ENCODE measurements at places on chromosomes 4 and X. TPM values are rescaled to one million over a fixed set of nuclear protein-coding genes. Genes with fewer than 3 reads are reported as not detected.

The GNL3L gene
- total RNA-seq: 34.4 TPM

The MAGEB17 gene
- total RNA-seq: 2.4 TPM

The DRP2 gene
- total RNA-seq: 0.31 TPM

The HTRA3 gene
- 55.6 TPM for total RNA-seq

The FATE1 gene
- total RNA-seq: not detected

DNA sequence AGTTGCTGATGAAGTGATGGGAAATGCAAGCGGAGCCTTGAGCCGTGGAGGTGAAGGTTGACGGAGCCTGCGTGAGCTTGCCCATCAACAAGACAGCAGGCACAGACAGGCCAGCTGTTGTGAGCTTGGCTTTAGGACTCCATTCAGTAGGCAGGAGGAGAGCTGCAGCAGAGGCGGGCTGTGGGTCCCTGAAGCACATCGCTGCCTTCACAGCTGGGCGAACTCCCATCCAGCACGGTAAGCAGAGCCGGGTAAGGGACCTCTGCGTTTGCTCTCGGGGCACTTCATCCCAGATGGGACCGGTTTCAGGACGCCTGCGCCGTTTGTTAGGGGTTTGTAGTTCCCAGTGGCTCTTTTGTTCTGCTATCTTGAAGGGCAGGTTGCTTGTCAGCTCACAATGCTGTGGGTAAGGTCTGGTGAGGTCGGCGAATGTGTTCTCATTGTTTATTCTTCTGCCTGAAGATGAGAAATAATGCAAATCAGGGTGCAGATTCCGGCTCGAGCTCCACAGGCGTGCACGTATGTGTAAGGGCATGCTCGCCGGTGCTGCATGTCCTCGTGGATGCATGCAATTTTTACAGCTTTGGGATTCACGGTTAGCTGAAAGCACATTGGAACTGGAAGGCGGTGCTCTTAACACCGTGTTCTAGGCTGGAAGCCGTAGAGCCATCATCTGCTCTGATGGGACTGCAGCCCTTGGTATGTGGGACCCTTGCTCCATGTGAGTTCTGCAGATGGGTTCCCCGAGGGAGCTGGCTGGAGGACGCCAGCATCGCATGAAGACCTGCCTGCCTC, 54.6 kb upstream of the CLDN34 start:
- no peak for ATAC-seq

DNA sequence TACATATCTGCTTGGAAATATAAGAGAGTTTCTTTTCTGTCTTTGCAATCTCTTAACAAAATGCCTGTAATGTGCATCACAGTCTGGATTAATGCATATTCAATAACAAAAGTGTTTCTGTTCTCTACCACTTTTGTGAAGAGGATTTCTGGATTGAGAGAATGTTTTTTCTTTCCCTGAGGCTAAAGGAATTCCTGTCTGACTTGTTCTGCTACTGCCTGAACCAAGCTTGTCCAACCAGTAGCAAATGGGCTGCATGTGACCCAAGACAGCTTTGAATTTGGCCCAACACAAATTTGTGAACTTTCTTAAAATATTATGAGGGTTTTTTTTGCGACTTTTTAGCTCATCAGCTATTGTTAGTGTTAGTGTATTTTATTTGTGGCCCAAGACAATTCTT, 1133.9 kb downstream of the SH3BGRL start:
- no peak for ATAC-seq

DNA sequence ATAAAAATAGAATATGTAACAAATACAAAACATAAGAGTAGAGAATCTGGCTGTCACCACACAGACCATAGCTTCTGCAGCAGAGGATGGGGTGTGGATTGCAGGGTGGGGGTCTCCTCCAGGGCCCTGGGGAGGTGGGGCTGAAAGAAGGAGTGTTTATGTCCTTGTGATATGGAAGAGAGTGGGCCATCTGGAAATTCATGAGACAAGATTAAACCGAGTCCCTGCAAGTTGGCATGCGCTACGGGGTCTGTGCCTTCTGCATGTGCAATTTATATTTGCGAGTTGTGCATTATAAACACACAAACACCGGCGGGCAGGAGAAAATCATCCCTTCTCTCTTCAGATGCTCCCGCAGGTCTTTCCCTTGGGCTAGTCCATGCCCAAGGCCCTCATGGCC, 145.9 kb downstream of the EVC2 start:
- no peak for ATAC-seq

- no peak for ATAC-seq
These were observed 28.9 kb upstream of the APELA start for GRCh38 chr4:164847967-164848649.

GRCh38 chr4:139700568-139700967, 34.9 kb downstream of the MGST2 start:
- ATAC-seq: no peak

DNA sequence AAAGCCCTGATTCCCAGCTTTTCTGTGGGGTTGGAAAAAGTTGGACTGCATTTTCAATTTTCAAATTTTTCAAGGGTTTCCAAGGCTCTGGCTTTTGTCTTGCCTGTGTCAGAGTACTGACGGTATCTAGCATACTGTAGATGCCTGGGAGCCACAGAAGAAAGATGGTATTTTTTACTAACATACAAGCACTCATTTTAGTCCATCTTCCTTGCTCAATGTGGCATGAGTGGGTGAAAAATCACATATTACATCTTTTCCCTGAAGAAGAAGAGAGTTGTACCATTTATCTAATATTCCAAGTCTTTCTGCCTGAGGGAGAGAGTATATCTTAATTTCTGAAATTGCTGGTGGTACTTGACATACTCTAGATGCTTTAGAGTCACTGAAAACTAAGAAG, 738.6 kb upstream of the ADGRL3 start:
- ATAC-seq: no peak

DNA sequence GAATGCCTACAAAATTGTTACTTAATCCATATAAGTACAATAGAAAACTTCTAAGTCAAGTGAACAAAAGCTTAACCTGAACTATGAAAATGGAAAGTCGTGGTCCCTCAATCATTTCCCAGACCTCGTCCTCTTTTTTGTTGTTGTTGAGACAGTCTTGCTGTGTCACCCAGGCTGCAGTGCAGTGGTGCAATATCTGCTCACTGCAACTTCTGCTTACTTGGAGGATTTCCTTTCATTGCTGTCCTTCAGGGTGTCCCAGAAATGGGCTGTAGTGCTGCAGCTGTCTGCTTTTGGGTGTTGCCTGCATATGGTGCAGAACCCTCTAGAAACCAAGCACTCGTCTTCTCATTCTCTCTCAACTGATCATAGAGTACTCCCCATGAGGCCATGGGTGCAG, 75.0 kb upstream of the IL2 start:
- no peak for ATAC-seq

DNA sequence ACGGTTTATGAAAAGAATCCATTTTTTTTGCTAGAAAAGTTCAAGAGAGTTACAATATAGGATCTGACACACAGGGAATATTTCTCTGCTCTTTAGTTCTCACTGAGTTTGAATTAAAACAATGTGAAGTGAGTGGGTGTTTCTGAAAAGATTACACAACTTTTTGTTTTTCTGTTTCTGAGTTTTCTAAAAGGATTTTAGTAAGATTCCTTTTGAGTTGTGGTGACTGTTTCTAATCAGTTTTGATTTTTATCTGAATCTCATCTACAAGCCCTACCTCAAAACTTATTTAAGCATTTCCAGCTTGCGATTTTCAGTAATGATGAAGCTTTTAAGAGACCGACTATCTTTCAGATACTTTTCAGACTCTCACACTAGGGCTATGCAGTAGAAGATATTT, 141.7 kb downstream of the GPAT3 start:
- no peak for ATAC-seq

GRCh38 chr4:140790171-140790570, 34.0 kb upstream of the TBC1D9 start:
- no peak for ATAC-seq

DNA sequence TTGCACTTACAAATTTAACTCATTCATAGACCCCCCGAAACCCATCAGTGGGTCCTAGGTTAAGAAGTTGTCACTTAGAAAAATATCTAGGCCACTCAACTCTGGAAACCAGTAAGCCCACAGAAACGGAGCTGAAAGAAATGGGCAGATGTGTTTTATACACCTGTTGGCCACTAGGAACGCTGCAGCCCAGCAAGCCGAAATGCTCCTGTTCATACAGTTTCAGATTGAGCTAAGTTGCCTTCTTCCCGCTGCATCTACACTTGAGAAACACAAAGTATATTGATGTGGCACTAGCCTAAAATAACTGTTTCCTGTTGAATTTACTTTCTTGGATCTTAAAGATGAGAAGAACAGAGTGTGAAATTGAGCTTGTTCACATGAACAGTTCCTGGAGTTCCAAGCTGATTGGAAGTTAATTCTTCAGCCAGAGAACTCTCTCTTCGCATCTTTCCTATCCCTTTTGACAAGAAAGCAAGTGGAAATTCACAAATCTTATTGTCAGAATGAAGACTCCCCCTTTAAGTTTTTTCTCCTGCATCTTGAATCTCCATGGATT, 174.1 kb downstream of the RBMX2 start:
- ATAC-seq: no peak
